ENCODE measurements at places on chromosomes 7 and 10.

GRCh38 chr7:116211913-116212596, 1.7 kb downstream of the TES start:
- DNase-seq: no peak

DNA sequence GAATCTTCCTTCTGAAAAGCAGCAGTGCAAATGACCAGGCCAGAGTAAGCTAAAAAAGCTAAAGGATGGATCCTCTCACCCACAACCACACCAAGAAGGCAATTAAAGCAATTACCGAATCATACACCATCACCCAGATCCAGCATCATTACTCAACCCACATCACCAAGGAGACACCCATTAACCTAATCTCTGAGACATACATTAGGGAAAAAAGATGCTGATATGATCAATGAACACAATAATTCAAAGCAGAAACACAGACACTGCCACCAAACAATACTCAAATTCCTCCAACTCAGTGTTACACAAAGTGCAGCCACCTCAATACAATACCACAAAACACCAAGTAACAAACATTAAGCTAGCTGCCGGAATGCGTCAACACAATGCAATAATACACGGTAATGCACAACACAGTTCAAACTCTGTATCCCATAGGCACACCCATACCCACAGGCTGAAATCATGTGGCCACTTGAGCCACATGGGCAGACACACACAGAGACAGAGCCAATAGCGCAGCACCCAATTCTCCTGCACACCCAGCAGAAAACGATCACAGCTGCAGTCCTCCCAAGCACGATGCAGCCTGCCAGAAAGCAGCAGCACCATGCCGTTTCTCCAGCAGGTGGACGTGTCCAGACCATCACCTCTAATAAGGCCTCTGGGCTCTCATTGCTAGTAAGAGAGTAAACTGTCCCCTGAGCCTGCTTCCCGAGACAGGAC, 21.5 kb downstream of the PAX2 start:
- no peak for DNase-seq

DNA sequence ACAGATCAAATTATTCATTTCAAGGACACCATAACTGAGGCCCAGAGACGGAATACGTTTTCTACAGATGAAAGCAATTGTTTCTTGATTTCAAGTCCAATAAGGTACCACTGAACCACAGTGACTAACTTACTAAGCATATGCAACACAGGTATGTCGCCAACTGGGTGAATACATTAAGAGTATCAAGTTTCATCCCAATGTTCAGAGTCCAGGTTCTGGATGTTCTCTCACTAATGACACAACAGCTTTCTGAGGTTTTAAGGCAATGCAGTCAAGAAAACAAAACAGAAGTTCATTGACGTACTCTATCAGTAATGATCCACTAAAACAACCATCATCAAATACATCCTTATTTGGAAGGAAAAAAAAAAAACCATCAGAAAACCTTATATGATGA, 35.8 kb downstream of the NSUN6 start:
- DNase-seq: no peak

DNA sequence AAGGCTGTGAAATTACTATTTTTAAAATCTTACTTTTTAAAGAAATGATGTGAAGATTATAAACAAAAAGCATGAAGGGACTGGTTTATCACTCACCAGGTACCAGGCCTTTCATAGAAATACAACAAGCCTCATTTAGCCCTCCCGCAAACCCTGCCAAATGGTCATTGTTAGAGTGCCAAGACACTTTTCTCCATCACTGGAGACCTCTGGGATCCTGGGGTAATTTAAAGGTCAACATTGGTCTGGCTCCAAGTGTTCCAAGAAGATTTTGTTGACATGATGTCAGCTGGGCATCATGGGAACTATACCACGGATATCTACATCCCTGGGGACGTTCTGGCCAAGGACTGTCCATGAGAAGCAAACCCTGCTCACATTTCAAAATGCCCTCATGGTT, 138.0 kb upstream of the FRMD4A start:
- no peak for DNase-seq

- no peak for DNase-seq
Observed at GRCh38 chr7:67033251-67033650, 36.6 kb downstream of the TYW1 start.

DNA sequence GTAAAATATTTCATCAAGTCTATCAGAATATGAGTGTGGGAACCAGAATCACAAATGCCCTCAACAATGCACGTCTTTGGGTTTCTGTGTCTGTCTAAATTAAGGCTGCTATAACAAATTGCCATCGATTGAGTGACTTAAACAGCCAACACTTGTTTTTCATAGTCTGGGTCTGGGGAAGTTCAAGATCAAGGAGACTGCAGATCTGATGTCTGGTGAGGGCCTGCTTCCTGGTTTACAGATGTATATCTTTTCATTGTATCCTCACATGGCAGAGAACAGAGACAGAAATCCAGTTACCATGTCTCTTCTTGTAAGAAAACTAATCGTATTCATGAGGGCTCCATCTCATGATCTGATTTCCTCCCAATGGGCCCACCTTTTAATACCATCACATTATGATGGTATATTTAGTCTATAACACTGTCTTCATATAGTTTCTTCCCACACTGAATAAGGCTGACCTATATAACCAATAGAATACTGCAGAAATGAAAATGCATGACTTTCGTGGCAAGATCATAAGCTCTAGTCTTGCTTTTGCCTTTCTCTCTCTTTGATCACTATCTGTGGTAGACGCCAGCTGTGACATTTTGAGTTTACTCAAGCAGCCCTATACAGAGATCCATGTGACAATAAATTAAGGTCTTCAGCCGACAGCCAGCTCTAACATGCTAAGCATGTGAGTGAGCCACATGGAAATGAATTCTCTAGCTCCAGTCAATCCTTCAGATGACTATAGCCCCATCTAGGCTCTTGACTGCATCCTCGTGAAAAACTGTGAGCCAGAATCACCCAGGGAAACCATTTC, 51.9 kb downstream of the THSD7A start:
- no peak for DNase-seq

DNA sequence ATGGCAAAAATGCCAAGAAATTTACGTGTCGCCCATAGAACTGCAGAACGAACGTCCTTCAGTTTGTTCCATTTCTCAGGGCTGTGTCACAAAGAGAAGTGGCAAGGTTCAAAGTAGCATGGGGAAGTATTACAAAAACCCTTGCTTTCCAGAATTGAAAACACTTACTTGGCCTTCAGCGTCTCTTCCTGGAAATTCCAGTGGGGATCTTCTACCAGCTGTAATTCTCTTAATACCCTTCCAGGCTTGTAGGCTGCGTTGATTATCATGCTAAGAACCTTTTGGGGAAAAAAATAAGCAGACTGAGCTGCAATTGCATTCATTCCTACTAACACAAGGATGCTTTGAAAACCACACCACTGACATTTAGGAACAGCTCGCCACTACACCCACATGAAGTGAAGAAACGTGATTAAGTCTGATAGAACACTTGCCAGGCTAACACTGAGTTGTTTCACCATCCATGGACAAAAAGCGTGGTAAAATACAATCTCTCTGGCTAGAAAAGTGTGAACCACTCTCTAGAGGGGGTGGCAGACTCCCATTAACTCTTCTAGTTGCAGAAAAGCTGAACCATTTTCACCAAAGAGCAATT, 222.3 kb downstream of the SFMBT2 start:
- DNase-seq: no peak

DNA sequence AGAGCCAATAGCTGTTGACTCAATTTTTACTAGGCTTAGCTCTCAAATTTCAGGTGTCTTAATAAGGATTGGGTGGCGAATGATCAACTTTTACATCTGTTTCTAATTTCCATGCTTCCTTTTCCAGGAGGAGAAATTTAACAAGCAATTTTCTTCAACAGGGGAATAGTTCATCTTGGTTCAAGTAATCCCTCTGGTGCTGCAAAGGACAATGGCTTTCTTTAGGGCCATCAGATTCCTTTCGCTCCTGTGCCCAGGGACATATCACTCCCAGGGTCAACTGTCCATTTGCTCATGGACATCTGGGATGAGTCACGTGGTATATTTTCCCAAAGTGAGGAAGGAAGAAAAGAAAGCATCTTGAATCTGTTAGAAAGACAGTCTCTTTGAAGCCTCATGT, 313.3 kb downstream of the FRMD4A start:
- no peak for DNase-seq

DNA sequence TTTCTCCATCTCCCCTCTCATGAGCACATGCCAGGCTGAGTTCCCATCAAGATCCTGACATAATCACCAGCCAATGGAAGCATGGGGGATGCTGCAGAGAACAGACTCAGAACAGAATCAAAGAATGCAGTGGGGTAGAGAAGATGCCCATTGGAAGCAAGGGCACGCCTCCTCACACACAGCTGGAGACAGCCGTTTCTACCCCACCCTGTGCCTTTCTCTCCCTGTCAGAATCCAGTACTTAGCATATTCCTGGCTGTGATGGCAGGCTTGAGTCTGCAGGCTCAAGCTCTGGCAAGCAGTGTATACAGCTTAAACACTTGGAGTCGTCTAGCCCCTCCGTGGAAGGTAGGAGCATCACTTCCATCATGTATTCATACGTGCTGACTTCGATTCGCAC, 867.9 kb downstream of the NRG3 start:
- DNase-seq: no peak
